Activated CD8-positive, alpha-beta memory T cell treated with anti-CD3 and anti-CD28 coated beads for 4 hours (primary cell): ENCODE measurements at places on chromosomes 7 and 10.

DNA sequence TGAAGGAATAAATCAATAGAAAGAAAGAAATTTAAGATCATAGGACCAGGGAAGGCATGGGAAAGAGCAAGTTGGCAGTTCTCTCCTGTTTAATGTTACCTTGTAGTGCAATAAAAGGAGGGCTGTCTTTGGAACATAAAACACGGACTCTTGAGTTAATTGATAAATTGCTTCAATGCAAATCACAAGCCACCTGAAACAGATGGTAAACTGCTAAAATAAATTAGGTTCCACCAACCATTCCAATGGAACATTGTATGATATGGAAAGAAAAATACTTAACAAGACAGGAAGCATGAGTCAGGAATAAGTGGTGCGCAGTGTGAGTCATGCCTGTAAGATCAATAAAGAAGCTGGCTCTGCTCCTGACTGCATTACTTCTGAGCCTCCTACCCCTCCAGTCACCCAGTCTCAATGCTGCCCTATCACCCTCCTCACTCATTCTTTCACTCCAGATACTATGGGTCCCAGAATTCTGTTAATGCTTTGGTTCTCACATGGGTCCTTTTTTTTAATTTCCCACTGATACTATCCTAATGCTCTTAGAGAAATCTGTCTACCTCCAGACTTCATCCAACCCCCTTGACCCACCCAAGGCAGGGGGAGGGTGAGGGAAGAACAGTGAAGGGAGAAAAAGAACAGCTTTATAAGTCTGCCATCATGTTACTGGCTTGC lies 78.9 kb downstream of the LRRC17 start:
- DNase-seq: no peak

DNA sequence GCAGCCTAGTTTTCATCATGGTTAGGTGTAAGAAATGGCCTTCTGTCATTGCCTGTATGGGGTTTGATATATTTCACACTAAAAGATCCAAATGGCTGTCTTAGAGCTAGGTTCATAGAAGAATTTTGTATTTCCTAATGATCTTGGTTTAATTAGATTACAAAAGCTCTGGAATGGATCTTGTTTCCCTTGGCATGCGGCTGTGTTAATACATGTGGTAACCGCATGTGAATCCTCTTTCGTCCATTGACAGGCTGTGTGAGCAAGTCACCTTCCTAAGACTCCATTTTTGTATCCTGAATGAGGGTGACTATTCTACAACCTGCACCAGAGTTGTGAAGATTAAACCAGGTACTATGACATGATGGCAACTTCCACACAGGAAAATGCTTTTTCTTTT lies 12.4 kb upstream of the FZD1 start:
- DNase-seq: no peak

- no peak for DNase-seq
Observed at GRCh38 chr7:140592964-140593671, 47.5 kb downstream of the DENND2A start.

DNA sequence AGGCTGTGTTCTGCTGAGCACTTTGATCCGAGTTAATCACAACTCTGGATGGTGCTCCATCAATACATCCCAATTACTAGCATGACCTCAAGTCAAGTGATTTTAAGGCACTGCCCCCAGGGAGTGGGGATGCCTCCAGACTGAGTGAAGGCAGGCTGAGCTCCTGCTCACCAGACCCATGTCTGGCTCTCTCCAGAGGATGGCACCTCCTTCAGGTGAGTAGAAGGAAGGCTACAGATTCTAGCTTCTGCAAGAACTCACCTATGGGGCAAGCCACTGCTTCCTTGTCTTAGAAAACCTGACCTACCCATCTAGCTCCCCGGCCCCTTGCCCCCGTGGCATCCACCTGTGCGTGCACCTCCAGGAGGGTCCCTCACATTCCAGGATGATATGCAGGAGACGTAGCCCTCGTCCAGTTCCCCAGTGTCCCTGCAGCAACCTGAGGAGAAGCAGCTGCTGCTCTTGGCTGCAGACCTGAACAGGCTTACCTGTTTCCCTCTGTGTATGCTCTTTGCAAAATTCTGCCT lies 390.3 kb downstream of the GRID1 start:
- no peak for DNase-seq

GRCh38 chr7:76225379-76225778 lies 23.7 kb downstream of the SRRM3 start:
- DNase-seq: no peak

- no peak for DNase-seq
Observed at GRCh38 chr7:127848241-127848640, 183.0 kb downstream of the LRRC4 start.

GRCh38 chr7:4815121-4815520 lies 39.7 kb downstream of the AP5Z1 start:
- no peak for DNase-seq

- DNase-seq: no peak
Observed at GRCh38 chr10:54958844-54959243, 157.8 kb upstream of the PCDH15 start.

DNA sequence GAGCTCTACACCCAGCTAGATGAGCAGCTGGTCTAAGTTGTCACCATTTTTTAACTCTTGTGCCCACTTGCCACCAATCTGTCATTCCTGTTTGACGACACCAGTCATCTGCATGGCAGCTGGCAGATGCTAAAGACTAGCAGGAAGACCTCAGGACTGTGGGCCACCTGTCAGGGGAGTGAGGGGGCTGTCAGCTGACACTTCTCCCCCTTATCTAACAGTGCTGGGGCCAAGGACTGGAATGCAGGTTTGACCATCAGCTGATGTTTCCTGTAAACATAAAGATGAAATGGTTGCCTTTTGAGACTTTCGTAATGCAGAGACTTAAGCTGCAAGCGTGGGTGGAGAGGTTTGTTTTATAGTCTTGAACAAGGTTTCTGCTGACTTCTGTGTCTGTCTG lies 93.5 kb downstream of the WNT2 start:
- DNase-seq: no peak

DNA sequence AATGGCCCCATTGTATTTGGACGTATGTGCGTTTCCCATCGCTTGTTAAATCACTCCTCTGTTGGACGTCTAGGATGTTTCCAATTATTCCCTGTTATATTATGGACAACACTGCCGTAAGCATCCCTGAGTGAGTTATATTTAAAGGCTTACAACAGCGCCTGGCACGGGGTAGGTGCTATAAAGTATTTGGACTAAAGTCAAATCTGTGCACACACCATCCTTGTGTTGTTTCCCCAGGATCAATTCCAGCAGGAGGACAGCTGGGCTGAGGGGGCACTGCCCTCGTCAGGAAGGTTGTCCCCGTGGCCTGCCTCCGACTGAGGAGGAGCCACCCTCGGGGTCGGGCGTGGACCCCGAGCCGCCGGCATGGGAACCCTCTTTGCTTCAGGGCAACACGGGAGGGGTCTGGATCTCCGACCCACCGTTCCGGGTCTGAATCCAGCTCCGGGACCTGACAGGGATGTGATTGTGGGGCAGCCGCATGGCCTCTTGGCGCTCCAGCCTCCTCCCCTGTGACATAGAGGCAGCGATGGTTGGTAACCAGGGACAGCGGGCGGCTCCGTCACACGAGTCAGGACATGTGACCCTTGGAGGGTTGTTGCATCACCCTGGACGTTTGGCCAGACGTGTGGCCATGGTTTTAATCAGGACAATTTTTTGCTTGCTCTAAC lies 1.5 kb upstream of the JAKMIP3 start:
- no peak for DNase-seq

- no peak for DNase-seq
Observed at GRCh38 chr10:25245165-25245564, 70.4 kb downstream of the GPR158 start.

- DNase-seq: no peak
Observed at GRCh38 chr7:111401516-111401915, 160.8 kb downstream of the IMMP2L start.

DNA sequence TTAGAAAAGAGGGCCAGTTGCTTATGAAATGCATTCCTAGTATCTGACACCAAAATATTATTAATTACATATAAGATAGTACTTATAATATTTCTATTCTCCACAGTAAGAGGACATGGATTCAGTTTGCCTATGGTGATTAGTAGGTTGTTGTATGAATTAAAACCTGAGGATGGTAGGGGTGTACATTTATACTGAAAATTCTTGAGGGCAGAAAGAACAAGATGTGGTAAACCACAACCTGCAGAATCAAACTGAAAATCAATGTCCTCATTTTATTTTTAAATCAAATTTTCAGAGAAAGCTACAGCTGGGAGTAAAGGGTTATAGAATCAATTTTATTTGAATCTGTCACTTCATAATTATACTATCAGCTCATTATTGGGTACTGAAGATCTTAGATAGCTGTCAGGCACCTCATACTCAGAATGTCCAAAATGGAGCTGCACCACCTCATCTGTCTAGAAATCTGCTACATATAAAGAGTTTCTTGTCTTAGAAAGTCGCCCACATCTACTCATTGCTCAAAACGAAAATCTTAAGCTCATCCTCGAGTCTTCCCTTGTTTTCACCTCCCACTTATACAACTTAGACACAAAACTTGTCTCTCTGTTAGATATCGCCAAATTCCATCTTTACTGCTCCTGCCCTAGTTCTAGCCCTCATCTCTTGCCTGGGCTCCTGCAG lies 65.4 kb downstream of the MYO3A start:
- DNase-seq: no peak
